ENCODE measurements at places on chromosomes 4 and X.

- DNase-seq: no peak
Observed at GRCh38 chr4:41050880-41051775, 163.2 kb downstream of the APBB2 start.

- no peak for DNase-seq
Observed at GRCh38 chrX:68596871-68597270, 50.6 kb upstream of the STARD8 start.

DNA sequence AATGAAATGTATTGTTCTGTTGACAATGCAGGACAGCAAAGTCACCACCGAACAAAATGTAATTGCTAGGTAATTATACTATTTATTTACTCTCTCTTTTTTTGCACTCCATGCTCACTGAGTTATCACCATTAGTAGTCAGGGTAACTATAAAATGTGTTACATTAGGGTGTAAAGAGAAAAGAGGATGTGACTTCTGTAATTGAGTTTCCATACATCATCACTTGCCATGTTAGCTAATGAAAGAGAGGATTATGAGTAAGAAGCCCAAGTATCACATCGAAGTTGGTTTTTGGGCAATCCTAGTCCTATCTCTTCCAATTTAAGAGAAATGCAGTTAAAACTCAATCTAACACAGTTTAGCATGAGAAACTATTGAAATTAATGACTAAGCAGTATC lies 7.6 kb downstream of the ZXDA start:
- no peak for DNase-seq

DNA sequence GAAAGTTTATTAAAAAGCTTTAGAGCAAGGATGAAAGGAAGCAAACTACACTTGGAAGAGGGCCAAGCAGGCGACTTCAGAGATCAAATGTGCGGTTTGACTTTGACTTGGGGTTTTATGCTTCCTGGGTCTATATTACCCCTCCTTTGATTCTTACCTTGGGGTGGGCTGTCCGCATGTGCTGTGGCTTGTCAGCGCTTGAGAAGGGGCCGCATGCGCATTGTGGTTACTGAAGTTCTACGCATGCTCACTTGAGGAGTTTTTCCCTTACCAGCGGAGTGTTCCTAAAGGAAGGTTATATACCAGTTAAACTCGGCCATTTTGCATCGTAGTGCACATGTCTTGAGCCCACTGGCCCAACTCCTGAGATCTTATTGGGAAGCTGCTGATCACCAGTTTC lies 9.9 kb downstream of the ZNF157 start:
- no peak for DNase-seq

DNA sequence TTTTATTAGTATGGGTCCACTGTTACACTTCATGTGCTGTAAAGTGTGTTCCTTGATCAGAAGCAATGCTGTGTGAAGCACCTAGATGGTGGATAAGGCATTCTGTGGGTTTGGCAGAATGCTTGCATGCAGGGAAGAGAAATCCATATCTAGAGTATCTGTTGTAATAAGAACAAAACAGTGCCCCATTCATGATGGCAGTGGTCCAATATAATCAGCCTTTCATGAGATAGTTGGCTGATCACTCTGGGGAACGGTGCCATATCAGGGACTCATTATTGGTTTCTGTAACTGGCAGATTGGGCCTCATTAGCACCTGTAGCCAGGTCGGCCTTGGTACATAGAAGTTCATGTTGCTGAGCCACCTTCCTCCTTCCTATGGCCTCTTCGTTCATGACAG lies 28.7 kb downstream of the STIM2 start:
- DNase-seq: no peak

- no peak for DNase-seq
Observed at GRCh38 chr4:16259889-16260246, 33.6 kb upstream of the TAPT1 start.

GRCh38 chrX:124960454-124960853 lies 359.2 kb upstream of the TEX13C start:
- DNase-seq: no peak

DNA sequence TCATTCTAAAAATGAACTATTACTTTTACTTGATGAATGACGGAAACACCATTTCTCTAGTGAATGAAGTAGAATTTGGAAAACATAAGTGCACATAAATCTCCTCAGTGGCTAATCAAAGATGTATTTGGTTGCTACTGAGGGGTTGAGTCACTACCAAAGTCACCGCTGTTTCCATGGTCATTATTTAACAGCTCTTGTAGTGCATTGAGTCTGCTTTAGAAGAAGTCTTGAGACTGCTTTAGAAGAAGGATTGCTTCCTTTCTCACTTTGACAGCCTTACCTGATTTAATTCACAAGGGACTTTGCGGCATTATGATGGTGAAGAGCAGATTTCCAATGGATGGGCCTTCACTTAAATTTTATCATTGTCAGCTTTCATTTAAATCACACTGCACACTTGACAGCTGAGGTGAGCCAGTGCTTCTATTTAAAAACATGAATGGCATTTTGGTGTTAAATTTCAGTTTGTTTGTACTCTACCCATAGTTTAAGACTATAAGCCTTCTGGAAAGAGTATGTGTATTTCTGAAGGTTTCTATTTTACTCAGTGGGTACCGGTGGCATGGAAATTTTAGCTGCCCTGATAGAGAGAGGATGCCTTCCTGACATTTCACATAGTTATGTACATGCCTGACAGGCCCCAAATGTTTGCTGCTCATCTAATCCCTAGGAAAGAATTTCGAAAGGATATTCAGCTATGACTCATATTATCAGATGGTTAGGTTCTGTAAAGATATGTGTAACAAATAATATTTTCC lies 9.5 kb downstream of the ASB5 start:
- DNase-seq: peak; percentile 54

- peak; percentile 36 for DNase-seq
Observed at GRCh38 chrX:50747471-50747900, 66.5 kb downstream of the SHROOM4 start.

DNA sequence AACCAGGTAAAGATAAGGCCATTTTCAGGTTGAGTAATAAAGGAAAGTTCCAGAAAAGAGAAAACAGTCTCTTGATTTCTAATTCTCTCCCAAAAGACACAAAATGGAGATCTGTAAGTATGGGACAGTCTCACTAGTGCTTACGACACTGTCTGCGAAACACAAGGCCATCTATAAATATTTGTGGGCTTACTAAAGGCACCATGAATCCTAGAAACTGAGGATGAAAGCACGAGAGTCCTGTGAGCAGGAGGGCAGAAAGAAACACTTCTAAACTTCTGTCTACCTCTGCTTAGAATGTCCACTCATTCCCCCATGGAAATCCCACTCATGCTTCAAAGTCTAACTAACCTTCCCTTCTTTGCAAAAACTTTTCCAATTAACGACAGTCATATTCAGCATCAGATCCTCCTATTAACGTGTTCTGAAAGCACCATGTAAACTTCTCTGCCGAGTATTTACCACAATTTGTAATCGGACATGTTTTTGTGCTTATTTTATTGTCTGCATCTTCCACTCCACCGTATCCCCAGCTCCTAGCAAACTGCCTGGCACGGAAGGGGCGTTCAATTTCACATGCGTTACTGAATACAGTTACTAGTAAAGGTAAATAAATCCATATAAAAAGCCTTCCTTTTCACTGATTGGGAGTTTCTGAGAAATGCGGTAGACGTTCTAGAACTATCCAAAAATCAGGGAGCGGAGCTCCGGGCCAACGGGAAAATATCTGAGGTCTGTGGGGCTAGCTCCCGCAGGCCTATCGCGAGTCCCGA lies 665 bp downstream of the PSMD10 start:
- DNase-seq: peak; percentile 27

DNA sequence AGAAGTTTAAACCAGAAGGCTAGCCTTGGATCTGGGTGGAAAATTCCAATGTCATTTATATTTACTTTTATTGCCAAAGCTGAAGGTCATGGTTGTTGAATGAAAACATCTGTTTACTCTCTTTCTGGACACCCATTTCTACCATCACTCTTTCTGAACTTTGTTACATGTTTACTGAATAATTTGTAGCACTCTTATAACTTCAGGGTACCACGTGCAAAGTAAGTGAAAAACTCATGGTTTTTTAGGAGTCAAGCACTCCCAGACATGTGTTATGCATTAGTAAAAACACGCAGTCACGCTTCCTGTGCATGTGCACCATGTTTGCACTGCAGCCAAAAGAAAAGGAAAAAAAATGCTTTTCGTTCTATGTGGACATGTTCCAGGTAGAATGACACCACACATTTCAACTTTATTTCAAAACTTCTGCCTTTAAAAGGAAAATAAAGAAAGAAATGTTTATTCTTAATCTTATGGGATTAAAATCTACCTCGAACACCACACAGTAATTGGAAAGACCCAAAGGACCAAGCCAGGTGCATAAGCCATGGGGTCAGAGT lies 31.4 kb upstream of the ADH1C start:
- peak; percentile 94 for DNase-seq

- peak; percentile 11 for DNase-seq
Observed at GRCh38 chr4:172666711-172667368, 501.8 kb upstream of the GALNT7 start.

DNA sequence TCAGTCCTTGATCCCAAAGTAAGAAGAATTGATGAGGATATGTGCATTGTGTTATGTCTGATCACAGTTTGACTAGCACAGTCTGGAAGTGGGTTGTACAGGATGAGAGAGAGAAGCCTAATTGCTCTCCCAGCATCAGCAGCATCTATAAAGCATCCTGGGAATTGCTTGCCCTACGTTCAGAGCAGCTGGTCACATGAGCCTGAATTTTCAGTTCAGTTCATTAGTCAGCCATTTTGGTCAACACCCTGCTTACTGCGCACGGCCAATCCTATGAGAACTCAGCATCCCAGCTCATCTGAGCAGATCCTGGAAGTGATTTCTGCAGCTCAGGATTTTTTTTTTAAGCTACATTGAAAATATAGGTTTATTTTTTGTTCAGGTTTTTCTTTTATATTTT lies at the start of gene RUFY3:
Gene RUFY3 (plus strand): TSS at position 218 of the 400 bp plus-strand sequence. CDS start 610 bp downstream, outside the sequence.
- peak; percentile 83 for DNase-seq

DNA sequence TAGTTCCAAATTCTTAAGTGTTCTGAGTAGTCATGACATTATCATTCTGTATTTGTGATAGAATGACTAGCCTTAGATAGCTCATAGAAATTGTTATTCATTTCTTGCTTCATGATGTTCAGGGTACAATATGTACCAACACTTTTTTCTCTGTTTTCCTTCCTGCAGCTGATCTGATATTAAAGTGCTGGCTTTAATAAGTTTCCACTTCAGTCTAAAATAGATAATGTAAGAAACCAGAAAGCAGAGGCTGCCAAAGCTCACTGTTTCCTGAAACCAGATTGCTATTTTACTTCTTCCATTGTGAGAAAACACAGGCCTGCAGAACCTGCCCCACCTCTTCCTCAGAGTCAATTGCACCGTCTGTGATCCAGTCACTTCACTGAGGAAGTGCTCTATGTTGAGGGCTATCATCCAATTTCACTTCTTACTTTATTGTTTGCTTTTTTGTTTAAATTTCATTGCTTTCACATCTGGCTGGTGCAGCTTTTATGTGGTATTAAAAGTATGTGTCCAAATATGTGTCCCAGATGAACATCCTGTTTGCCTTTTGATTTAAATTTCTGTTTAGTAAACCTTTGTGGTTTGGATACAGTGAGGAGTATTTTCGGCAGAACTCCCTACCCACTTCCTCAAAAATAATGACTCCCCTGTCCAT lies 652.1 kb downstream of the ANKRD50 start:
- peak; percentile 34 for DNase-seq

DNA sequence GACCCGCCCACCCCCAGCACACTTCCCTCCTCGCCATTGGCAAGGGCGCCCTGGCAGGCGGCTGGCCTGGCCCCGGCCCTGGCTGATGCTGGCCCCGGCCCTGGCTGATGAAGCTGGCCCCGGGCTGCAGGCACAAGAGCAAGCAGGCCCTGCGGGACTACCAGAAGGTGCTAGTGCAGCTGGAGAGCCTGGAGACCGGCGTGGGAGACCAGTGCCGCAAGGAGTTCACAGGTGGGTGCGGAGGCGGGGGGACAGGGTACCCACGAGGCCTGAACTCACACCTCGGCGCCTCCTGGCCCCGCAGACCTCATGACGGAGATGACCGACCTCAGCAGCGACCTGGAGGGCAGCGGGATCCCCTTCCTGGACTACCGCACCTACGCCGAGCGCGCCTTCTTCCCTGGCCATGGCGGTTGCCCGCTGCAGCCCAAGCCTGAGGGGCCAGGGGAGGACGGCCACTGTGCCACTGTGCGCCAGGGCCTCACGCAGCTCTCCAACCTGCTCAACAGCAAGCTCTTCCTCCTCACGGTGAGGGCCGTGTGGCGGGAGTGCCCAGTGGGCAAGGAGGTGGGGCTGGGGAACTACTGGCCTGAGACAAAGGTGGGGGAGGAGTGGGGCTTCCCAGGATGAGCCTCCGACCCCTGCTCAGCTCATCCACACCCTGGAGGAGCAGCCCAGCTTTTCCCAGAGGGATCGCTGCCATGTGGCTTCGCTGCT lies 6.1 kb upstream of the SRPK3 start:
- no peak for DNase-seq

DNA sequence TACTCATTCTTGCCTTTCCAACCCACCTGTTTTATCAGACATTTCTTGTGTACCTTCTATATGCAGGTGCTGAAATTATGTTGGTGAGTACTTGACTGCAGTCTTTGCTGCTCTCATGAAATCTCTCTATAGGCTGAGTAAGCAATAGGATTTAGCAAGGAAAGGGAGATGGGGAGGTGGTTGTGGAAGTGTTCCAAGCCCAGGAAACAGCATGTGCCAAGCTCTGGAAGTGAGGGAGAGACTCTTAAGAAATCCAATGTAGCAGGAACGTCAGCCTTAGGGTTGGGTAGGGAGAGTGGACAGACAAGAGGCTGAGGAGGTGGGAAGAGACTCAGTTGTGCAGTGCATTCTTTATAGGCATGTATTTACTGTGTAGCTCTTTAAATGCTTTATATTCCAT lies 5.6 kb downstream of the SEPTIN11 start:
- DNase-seq: no peak

GRCh38 chrX:53685711-53686110 lies 808 bp downstream of the HUWE1 start:
- DNase-seq: no peak
